PC-9 (cell line): ENCODE measurements at places on chromosomes 7 and 10.

- no peak for DNase-seq
These were observed 256.3 kb upstream of the CSTF2T start for GRCh38 chr10:51955696-51956095.

GRCh38 chr10:77837248-77837924 is 89.2 kb downstream of the DLG5 start:
- no peak for DNase-seq

GRCh38 chr10:16996530-16996964 is 133.1 kb downstream of the CUBN start:
- no peak for DNase-seq

DNA sequence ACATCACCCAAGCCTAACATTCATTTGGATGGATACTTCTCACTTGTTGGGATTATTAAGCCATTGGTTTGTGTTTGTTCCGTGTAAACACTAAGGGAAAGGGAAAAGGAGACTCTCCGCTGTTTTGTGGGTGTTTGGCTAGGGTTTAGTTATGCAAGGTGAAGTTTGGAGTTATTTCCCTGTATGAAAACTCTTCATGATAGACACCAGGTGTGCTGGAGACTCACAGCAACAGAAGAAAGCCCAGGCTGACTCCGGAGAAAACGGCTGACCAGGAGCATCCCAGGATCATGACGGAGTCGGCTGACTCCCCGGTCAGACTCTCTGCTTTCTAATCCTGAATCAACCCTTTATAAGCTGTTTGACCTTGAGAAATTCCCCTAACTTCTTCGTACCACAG is 94.1 kb upstream of the KLF6 start:
- DNase-seq, result no peak

GRCh38 chr7:54831046-54831643 is 72.1 kb upstream of the SEC61G start:
- peak; percentile 100 for DNase-seq

DNA sequence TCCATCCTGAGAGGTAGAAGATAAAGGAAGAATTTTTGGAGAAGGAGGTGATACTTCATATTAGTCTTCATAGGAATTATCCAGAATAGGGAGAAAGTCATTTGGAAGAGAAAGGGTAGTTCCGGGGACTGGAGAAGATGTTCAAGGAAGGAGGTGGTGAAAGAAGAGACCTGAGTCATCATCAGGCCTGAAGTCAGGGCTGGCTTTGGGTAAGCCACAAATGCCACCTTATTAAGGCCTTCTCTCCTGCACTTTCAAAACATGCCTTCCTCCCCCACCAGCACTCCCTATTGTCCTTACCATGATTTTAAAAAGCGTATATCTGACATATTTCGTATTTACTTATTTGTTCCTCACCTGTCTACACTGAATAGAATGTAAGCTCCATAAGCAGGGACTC is 112.2 kb upstream of the LRGUK start:
- no peak for DNase-seq

- no peak for DNase-seq
These were observed 36.1 kb downstream of the BTRC start for GRCh38 chr10:101389986-101390531.

DNA sequence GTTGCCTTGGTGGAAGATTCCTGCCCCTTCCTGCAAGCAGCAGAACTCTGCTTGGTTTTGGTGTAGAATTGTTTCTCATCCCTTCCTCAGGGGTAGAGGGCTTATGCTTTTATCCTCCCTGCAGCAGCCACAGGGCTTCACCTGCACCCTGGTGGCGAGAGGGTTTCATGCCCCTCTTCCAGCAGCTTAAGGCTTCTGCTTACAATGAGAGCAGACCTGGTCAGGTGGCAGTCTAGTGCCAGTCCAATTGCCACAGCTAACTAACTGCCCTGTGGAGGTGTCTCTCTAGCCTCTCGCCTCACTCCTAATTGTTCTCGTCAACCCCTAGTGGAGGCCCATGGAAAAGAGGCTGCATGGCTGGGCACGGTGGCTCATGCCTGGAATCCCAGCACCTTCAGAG is 19.3 kb downstream of the ACBD7 start:
- no peak for DNase-seq

DNA sequence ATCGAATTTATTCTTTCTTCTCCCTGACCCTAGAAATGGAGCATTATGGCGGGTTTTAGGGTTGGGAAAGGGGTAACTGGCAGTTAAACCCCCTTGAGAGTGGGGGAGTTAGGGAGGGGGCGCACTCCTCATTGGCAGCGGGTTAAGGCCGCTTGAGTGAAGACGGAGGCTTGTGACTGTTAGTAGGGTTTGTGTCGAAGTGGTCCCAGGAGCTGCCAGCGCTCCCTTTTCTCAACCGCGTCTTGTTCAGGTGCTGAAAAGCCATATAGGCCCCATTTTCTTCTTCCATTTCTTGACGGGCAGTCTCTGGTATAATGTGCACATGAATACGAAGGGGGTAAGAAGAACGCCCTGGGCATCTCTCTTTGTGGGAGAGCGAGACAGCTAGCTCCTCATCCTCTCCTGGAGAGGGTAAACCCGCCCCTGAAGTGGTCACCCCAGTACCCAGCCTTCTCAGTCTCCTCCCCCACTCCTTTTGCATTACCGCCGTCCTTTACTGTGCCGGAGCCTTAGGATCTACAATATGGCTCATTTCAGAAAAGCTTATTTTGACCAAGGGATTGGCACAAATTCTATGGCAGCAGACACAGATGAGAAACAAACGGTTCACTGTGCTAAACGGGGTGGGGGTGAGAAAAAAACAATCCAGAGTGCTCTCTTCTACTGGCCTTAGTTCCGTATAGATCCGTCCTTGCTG is 836 bp downstream of the KMT2E start:
- peak; percentile 49 for DNase-seq

- DNase-seq, result peak; percentile 61
These were observed 546.6 kb downstream of the INHBA start for GRCh38 chr7:41156268-41156667.

DNA sequence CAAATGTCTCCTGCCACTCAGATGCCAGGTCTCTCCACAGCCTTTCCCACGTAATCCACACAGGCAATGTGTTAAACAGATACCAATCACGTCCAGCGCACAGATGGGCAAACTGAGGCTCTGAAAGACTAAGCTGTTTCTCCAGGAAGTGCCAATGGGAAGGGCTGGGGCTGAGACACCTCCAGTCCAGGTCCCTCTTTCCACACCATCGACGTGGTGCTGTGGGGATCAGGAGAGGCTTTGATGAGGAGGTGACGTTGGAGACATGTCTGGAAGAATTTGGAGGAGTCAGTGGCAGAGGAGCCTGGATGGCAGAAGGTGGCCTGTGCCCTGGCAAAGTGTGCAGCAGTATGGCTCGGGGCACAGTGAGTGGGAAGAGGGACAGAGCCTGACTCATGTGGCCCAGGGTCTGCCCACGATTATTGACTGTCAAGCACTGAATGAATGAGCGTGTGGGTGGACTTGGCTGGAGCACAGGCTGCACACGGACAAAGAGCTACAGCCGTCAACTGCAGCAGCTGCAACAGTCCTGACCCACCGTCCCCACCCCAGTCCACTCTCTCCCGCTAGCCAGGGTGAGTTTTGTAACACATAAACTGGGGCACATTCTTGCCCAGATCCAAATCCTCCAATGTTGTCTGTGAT is 40.8 kb upstream of the HSPA12A start:
- no peak for DNase-seq

DNA sequence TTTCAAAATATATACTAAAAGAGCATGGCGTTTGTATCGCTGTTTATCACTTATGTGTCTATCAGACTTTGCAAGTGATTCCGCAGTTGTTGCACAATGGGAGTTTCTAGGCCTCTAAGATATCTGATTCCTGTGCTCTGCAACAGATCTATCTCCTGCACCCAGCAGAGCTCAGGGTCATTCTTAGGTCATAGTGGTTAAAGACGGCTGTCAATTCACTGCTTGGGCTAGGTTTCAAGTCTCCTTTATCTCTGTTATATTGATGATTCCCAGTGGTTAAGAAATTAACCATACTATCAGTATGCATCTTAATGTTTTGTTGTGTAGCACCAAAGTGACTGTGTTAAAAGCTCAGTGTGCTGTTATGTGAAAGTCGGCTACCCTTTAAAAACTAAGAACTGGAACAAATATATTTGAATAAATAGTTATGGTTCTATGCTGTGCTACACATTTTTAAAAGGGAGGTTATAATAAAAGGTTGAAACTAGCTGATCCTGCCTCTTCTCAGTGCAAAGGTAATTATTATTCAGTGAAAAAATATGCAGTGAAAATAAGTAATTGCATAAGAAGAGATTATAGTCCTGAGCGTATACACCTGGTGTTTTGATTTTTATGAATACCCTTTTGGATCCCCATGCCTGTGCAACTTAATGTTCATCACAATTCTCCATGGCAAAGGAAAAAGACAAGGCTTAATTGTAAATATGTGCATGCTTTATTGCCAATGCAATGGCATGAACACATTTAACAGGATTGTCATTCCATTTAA is 24.0 kb downstream of the HOXA1 start:
- peak; percentile 37 for DNase-seq

DNA sequence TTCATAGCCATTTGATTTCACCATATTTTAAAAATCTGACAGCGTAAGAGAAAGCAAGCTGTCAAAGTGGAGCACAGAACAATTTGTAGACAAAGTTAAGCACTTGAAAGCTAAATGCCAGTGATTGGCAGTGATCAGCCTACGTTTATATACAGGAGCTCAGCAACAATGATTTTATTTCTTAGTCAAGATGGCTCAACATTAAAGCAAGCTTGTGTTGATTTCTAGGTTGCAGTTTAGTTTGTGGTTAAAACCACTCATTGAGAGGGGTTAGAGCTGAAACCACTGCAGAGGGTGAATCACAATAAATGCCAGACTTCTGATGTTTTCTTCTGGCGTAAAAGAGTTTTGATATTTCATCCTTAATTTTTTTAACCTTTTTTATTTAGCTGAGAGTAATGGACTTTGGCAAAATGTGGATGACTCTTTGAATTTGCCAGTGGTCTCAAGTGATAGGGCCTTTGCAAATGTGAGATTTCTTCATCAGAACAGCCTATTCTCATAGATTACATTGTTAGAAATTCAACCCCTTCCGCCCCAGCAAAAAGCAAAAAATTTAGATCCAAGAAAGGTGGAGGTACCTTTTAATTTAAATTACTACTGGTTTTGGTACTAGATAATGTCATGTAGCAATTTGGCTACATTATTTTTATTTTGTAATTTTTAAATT is 73.8 kb downstream of the SHOC2 start:
- no peak for DNase-seq

- DNase-seq, result no peak
These were observed 39.0 kb downstream of the AP5Z1 start for GRCh38 chr7:4814433-4814832.

DNA sequence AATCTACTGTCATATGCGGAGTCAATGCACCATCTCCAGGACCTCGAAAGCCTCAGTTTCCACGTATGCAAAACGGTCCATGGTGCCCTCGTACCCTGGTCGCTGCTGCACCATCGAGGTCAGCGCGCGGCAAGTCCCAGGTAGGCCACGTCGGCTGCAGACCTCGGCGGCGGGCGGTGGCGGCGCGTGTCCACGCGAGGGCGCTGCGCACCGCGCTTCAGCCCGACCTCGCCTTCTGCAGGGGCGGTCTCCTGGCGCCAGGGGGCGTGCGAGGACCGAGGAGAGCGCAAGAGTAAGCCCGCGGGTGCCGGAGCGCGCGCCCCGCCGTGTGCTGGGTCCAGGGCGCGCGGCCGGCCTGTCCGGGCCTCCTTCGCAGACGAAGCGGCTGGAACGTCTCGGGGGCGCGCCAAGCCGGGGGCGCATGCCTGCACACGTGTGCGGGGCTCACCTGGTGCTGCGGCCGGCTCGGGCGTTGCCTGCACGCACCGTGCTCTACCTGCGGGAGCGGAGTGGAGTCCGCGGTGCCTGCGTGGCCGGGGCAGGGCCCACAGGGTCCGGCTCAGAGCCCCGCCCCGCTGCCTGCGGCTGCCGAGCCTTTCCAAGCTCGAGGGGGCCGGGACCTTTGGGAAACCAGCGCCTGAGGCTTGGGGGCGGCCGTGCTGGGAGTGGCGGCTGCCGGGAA is 54.0 kb downstream of the GLRX3 start:
- no peak for DNase-seq

DNA sequence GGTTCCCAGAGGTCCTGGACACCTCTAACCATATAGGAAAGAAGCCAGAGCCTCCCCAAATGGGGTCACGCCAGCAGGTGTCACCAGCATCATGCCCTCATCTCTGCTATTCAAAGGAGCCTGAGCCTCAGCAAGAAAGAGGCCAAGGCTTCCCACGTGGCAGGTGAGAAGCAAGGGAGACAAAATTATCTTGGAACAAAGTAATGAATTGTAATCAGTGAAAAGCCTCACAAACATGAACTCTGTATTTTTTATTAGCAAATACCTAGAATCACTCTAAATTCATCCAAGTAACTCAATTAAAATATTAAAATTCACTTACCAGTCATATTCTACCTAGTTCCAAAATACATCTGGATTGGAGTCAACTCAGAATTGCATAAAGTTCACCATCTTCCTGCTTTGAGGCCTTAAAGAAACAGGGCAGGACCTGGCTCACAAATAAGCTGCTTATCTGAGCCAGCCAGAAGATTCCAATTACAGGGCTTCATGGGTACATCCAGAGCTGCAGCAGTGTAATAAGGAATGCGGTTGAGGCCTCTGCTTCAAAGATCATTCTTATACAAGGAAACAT is 68.7 kb downstream of the SGMS1 start:
- DNase-seq, result no peak
